ENCODE measurements at places on chromosomes 3 and 15. TPM values are rescaled to one million over a fixed set of nuclear protein-coding genes. Genes with fewer than 3 reads are reported as not detected.

GRCh38 chr15:34360298-34360697 lies 6.7 kb downstream of the LPCAT4 start:
- DNase-seq = no peak

GRCh38 chr3:11643201-11643603 lies 513 bp downstream of the VGLL4 start:
- peak; percentile 63 for DNase-seq

DNA sequence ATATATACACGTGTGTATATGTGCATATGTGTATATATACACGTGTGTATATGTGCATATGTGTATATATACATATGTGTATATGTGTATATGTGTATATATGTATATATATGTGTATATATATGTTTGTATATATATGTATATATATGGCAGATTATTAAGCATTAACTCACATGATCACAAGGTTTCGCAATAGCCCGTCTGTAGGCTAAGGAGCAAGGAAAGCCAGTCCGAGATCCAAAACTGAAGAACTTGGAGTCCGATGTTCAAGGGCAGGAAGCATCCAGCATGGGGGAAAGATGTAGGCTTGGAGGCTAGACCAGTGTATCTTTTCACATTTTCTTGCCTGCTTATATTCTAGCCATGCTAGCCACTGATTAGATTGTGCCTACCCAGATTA lies 23.7 kb downstream of the NAALADL2 start:
- no peak for DNase-seq

DNA sequence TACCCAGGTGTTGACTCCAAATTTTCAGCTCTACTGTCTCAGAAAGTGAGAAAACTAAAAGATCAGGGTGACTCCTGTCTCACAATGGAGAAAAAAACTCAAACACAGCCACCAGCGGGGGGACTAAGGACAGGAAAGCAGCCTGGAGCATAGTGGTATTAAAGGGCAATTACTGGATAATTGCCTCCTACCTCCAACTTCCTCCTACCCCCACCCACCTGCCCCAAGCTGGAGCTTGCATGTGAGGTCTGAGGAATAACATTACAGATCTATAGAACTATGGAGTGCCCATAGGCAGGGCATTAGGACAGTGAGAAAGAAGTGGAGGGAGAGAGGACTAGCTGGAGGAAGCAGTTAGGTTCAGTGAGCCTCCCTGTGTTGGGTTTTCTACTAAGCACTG lies 2.7 kb upstream of the PCCB start:
- no peak for DNase-seq

The PRR23B gene
- not detected for total RNA-seq

DNA sequence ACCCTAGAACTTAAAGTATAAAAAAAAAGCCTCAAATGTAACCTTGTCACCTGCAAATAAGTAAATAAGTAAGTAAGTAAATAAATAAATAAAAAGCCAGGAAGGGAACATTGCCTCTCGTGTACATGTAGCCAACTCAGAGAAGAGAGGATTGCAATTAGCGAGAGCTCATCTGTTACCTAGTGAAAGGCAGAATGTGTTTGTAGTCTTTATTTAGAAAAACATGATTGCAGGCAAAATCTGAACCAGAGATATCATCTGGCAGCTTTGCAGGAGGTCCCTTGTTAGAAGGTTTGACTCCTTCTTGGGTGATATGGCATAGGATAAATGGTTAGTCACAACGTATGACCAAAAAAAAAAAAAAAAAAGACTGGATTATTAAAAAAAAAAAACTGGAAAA lies 71.6 kb upstream of the SYN2 start:
- no peak for DNase-seq

GRCh38 chr3:9916734-9917680 lies at the start of gene IL17RC:
Gene IL17RC, plus strand, starts transcription at chr3:9917098. Its CDS starts 218 bp downstream, at chr3:9917316.
- peak; percentile 94 for DNase-seq

GRCh38 chr3:4582624-4583023 lies 89.5 kb downstream of the ITPR1 start:
- DNase-seq = no peak

The ABI3BP gene
- 16.4 TPM for total RNA-seq

The ST6GAL1 gene
- 57.2 TPM for total RNA-seq

- DNase-seq = no peak
Measured at GRCh38 chr15:92157666-92158298, 235.9 kb upstream of the ST8SIA2 start.

The CDHR4 gene
- not detected for total RNA-seq

GRCh38 chr3:101458387-101458786 lies 54.6 kb downstream of the SENP7 start:
- DNase-seq = no peak

DNA sequence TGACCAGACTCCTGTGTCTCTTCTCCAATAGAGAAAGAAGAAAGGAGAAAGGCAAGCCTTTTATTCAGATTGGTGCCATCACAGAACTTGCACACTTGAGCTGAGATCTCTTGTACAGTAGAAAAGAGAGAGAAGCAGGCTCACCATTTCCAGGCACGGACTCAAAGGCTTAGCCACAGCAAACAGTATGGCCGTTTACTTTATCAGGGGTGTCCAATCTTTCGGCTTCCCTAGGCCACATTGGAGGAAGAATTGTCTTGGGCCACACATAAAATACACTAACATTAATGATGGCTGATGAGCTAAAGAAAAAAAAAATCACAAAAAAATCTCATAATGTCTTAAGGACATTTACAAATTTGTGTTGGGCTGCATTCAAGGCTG lies 5.0 kb downstream of the IFT80 start:
- no peak for DNase-seq

DNA sequence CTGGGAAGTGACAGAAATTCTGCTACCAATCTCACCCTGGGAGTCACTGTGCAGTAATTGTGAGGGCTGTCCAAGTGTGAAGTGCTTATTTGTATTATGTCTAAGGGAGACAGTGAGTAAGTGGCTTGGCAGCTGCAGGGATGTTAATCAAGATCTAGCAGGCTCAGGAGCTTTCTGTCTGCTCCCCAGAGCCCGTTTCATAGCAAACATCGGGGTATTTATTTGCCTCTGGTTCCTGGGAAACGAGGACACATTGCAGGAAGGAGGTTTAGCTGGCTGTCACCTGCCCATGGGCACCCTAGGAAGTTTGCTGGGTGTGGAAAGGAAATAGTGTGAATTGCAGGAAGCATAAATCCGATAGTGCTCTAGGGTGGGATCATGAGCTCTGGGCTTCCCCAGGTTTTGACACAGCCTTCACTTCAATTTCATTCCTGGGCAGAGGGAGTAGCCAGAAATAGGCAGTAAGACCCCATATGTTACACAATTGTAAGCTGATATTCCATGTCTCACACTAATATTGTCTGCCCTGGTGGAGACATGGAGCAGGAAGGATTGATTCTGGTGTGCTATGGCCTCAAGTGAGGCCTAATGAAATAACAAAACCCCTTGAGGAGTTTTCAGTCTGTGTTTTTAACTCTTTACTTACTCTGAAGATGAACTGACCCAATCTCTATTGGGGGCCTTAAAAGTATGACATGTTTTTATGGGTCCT lies 74.1 kb upstream of the MITF start:
- peak; percentile 34 for DNase-seq
